ENCODE measurements at places on chromosomes 7 and 10.
A peak's percentile ranks its signal among the peaks of the same experiment; 100 is the strongest.

- DNase-seq = no peak
These were observed 393.6 kb upstream of the GALNT17 start for GRCh38 chr7:70738151-70738885.

- no peak for DNase-seq
These were observed 169.9 kb upstream of the ADO start for GRCh38 chr10:62634576-62634975.

GRCh38 chr10:78619896-78620295 is 448.9 kb upstream of the ZMIZ1 start:
- no peak for DNase-seq

DNA sequence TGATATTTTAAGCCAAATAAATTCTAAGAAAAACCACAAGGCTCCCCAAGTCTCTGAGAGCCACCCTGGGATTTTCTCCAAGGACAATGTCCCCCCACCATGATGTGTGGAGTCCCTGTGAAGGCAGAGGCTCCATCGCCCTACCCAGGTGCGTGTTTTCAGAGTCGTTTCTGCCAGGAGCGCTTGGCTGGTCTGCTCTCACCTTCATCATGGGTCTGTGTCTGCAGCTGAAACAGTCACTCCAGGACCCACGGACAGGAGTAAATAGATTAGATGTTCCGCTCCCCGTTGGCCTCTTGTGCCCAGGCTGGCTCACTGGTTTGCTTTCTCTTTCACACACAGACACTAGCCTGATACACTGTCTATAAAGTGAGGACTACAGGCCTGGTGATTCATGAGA is 217.5 kb downstream of the SFMBT2 start:
- peak; percentile 7 for DNase-seq

- DNase-seq = no peak
These were observed 24.6 kb upstream of the MKX start for GRCh38 chr10:27770181-27770580.

GRCh38 chr10:80144696-80145131 is 12.2 kb downstream of the PLAC9 start:
- DNase-seq = no peak

- DNase-seq = no peak
These were observed 11.0 kb downstream of the ZMIZ1 start for GRCh38 chr10:79079490-79080355.

DNA sequence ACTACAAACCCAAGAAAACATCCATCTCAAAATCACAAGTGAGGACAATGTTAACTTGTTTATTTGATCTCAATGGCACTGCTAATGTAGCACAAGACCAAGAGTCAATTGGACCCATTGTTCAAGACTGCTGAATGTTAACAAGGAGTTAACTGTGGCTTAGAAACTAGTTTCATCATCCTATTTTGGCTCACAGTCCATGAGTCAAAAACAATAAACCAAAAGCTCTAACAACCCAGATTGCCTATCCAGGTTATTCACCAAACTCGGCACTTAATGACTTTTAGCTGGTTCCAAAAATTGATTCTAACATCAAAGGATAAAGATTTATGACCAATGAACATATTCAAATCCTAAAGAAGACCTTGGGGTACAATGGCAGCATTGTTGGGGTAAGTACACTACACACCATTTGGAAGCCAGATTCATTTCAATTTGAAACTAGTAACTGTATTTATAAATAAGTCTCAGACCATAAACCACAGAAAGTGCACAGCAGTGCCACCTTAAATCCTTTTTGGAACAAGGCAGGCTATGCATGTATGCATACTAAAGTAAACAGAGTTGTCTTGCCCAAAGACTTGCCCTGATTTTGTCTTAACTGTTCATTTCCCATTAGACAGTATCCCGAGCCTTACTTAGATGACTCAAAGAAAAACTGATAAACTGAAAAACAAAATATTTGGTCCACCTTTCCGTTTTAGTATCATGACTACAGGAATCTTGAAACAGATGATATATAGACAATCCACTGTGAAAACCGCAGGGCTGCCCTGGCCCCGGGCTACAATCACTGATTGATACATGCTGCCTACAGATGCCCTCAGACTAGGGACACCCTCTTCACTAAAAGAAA is 84.5 kb downstream of the SRPK2 start:
- no peak for DNase-seq

GRCh38 chr10:19577807-19578206 is 238.4 kb upstream of the PLXDC2 start:
- no peak for DNase-seq

DNA sequence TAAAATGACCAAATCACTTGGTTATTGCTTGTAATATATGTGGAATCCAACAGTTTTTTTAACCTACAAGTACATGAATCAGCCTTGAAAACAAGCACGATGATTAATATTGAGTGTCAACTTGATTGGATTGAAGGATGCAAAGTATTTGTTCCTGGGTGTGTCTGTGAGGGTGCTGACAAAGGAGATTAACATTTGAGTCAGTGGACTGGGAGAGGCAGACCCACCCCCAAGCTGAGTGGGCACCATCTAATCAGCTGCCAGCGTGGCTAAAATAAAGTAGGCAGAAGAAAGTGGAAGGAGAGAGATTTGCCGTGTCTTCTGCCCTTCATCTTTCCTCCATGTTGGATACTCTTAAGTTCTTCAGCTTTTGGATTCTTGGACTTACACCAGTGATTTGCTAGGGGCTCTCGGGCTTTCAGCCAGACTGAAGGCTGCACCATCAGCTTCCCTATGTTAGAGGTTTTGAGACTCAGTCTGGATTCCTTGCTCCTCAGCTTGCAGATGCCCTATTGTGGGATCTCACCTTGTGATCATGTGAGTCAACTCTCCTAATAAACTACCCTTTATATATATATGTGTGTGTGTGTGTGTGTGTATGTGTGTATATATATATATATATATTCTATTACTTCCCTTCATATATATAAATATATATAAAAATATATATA is 118.4 kb upstream of the WDR11 start:
- no peak for DNase-seq

DNA sequence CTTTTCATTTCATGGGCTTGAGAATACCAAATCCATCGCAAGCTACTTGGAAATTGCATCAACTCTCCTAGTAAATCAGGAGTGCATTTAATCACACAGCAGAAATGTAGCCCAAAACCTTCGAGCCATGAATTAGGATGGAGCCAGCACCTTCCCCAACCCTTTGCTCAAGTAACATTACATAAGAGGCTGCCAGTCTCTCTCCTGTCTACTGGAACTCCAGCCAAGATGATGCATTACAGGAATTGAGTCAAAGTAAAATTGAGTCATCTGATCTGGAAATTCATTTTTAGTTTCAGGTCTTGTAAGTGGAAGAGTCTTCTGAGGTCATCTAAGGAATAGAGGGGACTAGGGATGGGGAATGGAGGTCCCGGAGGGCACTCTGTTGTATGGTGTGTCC is 69.7 kb upstream of the FHIP2A start:
- DNase-seq = no peak

GRCh38 chr10:101120884-101121653 is 10.0 kb upstream of the TLX1 start:
- DNase-seq = no peak

DNA sequence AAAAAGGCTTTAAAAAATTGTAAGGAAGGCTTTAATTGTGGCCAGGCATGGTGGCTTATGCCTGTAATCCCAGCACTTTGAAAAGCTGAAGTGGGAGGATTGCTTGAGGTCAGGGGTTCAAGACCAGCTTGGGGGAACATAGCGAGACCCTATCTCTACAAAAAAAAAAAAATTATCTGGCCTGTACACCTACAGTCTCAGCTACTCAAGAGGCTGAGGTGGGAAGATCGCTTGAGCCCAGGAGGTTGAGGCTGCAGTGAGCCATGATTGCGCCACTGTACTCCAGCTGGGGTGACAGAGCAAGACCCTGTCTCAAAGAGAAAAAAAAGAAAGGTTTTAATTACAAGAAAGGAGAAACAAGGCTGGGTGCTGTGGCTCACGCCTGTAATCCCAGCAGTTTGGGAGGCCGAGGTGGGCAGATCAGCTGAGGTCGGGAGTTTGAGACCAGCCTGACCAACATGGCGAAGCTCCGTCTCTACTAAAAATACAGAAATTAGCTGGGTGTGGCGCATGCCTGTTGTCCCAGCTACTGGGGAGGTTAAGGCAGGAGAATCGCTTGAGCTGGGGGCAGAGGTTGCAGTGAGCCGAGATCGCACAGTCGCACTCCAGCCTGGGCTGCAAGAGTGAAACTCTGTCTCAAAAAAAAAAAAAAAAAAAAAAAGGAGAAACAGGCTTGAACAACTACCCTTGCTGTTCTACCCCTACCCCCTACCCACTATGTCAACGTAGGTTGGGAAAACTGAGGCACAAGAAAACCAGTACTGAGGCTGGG is 83.7 kb downstream of the CARD11 start:
- DNase-seq = no peak

DNA sequence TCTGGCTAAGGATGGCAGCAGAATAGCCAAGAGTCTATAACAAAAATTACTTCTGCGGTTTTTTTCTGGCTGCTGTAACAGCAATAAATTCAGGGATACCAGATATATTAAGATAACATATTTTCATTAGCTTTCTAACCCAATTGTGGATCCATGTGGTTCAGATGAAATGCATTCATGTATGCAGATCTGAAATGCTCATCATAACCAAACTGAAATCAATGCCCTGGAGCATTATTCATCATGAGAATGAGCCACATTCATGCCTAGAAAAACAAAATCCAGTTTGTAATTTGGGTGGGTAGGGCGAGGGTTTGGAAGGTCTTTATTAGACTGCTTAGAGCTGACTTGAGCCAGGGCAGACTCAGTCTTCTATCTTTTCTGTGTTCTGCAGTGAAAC is 69.8 kb upstream of the SEMA3A start:
- DNase-seq = no peak

DNA sequence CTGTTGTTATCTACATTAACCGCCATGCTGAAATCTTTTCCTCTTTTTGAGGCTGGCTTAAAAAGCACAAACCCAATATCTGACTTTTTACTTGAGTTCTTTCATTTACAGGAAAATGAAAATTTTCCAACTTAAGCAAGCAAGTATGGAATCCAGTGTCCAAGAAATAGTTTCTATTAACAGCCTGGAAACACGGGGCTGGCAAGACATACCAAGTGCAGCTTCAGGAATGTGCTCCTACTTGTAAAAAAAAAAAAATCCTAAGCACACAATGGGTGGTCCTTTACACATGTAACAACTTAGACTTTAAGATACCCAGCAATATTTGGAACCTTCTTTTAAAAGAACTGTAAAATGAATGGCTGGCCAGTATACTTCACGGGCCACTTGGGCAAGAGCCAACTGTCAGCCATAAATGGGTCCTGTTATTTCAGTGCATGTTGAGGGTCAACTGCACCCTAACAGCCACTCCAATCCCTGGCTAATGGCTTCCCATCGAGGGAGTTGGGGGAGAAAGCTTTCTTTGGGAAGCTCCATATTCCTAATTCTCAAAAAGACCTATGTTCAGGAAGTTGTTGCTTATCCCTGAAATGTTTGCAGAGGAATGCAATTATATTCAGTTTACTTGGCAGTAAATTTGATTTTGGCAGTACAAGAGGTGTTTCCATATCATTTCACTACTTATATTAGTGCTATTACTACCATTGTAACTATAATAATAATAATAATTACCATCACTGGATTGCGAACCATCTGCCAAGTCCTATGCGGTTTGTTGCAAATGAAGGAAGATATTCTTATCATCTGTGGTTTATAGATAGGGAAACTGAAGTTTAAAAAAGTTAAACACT is 236.4 kb upstream of the TMEM72 start:
- DNase-seq = no peak

GRCh38 chr7:15561835-15562234 is at the start of gene AGMO:
AGMO (minus strand) TSS chr7:15562015.
- no peak for DNase-seq

DNA sequence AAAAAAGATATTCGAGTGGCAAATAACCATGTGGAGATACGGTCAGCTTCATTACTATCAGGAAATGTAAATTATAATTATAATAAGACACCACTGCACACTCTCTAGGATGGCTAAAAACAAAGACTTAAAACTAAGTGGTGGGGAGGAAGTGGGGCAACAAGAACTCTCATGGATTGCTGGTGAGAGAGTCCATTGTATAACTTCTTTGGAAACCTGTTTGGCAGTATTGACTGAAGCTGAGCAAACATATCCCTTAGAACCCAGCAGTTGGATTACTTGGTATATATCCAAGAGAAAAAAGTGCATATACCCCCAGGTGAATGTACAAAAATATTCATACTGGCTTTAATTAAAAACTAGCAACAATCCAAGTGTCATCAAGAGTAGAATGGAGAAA is 133.7 kb upstream of the CTBP2 start:
- no peak for DNase-seq

GRCh38 chr10:130363899-130364445 is 227.8 kb downstream of the GLRX3 start:
- DNase-seq = no peak

DNA sequence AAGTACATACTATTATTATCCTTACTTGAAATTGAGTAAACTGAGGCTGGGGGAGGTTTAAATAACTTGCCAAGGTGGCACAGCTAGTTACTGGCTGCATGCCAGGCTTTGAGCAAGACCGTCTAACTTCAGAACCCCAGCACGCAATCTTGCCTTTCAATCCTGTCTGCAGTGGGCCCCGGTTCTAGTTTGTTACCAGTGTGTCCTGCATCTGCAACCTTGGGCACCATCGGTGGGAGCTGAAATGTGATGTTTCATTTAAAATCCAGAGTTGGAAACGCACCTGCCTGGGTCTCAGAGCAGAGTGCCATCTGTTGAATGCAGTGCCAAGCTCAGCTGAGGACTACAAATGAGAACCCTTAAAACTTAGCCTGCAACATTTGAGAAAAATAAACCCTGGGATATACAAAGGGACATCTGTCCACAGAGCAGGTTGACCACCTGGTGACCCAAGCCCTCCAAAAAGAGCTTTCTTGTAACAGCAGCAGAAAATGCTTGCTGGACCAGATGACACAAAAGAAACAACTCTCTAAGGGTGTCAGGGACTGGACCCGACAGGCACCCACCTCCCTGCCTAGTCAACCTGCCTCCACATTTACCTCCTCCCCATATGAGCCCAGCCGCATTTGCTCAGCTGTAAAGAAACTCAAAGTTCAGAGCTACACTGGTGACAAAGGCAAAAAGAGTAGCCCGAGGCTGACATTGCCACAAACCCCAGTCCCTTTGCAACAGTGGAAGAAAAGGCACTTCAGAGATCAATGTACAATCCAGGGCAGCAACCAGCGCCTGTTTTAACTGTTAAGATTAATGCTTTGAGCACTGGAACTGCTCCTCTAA is 1.7 kb downstream of the SH3PXD2A start:
- no peak for DNase-seq

DNA sequence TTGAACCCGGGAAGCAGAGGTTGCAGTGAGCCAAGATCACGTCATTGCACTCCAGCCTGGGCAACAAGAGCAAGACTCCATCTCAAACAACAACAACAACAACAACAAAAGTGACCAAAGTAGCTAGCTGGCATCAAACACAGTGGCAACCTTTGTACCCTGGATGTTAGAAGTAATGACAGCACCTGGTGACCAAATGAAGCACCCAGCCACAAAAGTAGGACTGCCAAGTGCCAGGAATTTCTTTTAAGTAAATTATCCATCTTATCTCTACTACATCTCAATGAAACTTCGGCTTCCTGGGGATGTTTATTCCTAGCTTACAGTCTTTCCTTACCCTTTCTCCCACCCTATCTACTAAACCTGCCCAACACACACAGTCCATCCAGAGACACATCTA is 18.8 kb downstream of the SRPK2 start:
- DNase-seq = no peak

All from activated gamma-delta T cell treated with anti-CD3 and anti-CD28 coated beads, Interleukin-2, amount 50 U/mL, for 16 hours (primary cell).